SK-MEL-5 (cell line): ENCODE measurements at places on chromosomes 1 and 21.

- no peak for DNase-seq
Observed at GRCh38 chr1:67840449-67840848, 7.2 kb upstream of the GNG12 start.

GRCh38 chr1:42006836-42007235 lies 88.1 kb upstream of the HIVEP3 start:
- no peak for DNase-seq

DNA sequence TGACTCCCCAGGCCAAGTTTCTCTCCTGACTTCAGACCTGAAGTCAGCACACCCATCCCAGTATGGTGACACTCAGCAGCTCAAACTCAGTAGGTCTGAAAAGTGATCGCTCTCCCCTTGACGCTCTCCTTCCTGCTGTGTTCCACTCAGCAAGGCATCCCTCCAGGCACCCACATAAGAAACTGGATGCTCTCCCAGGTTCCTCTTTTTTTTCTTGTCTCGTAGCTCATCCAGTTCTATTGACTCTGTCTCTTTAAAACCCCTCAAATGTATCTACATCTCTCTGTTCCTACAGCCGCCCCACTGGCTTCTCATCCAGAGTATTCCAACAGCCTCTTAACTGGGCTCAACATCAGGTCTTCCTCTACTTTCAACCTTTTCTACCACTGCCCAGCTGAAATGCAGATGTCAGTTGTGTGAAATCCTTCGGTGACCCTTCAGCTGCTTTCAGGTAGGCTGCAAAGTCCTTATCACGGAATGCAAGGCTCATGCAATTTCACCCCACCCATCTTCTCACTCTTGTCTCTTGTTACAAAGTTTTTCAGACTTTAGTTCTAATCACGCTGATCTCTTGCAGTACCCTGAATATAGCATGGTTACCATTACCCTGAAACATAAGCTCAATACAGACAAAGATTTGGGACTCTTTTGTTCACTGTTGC lies 286.2 kb upstream of the POU3F1 start:
- DNase-seq = no peak

GRCh38 chr1:177476676-177477075 lies 305.9 kb downstream of the BRINP2 start:
- DNase-seq = no peak

GRCh38 chr1:172135076-172135672 lies 285.3 kb upstream of the C1orf105 start:
- DNase-seq = peak; percentile 31

- DNase-seq = no peak
Observed at GRCh38 chr1:95023399-95024043, 49.2 kb downstream of the ALG14 start.

GRCh38 chr1:225426395-225427234 lies 1.2 kb downstream of the LBR start:
- no peak for DNase-seq

GRCh38 chr1:117659550-117660270 lies 53.9 kb downstream of the TENT5C start:
- no peak for DNase-seq

DNA sequence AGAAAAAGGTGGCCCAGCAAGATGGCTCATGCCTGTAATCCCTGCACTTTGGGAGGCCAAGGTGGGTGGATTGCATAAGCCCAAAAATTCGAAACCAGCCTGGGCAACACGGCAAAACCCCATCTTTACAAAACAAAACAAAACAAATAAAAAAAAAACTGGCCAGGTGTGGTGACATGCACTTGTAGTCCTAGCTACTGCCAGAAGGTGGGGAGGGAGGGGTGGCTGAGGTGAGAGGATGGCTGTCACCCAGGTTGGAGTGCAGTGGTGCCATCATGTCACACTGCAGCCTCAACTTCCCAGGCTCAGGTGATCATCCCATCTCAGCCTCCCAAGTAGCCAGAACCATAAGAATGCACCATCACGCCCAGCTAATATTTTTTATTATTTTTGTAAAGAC lies 22.8 kb downstream of the RERE start:
- DNase-seq = no peak

- no peak for DNase-seq
Observed at GRCh38 chr1:183251101-183251958, 65.3 kb downstream of the LAMC2 start.

GRCh38 chr1:153968408-153968807 lies 706 bp downstream of the CREB3L4 start:
- no peak for DNase-seq

DNA sequence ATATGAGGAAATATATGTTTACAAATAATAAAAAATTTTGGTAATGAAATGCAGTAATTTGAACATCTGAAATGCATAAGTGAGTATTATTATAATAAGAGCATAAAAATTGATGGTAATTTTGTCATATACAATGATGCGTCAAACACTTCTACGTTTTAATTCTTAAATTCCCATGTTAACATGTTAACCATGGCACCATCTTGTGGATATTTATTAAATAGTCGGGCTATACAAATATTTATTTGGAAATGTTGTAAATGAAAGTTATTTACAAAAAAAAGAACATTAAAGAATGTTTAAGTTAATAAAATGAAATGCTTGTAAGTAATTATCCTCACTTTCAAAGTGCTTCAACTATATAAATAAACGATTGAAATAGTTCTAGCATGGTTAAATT lies 57.2 kb upstream of the C1orf185 start:
- peak; percentile 35 for DNase-seq

- no peak for DNase-seq
Observed at GRCh38 chr1:9907441-9907840, 2.6 kb downstream of the CTNNBIP1 start.

DNA sequence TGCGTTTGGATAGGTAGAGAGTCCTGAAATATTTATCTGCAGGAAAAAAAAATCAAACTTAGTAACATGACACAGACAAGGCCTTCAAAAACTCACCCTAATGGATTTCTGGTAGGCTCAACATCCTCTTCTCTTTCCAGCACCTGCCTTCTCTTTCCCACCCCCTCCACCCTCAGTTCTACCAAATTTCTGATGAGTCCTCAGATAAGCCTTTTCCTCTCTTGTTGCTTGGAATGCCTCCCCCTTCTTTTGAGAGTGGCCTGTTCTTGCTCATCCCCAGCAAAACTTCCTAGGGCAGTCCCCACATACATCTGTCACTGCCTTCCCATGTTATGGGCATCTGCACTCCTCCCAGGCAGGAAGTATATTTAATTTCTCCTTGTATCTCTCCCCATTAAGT lies 7.6 kb upstream of the LBR start:
- no peak for DNase-seq

- DNase-seq = no peak
Observed at GRCh38 chr21:39537571-39537970, 75.2 kb upstream of the B3GALT5 start.

- peak; percentile 49 for DNase-seq
Observed at GRCh38 chr1:154906621-154907081, 29.9 kb downstream of the PMVK start.

GRCh38 chr1:35191429-35192055 lies 1.4 kb downstream of the SFPQ start:
- DNase-seq = no peak

GRCh38 chr1:236861560-236862218 lies 66.6 kb downstream of the MTR start:
- no peak for DNase-seq

- no peak for DNase-seq
Observed at GRCh38 chr1:208737922-208738321, 493.7 kb upstream of the PLXNA2 start.

DNA sequence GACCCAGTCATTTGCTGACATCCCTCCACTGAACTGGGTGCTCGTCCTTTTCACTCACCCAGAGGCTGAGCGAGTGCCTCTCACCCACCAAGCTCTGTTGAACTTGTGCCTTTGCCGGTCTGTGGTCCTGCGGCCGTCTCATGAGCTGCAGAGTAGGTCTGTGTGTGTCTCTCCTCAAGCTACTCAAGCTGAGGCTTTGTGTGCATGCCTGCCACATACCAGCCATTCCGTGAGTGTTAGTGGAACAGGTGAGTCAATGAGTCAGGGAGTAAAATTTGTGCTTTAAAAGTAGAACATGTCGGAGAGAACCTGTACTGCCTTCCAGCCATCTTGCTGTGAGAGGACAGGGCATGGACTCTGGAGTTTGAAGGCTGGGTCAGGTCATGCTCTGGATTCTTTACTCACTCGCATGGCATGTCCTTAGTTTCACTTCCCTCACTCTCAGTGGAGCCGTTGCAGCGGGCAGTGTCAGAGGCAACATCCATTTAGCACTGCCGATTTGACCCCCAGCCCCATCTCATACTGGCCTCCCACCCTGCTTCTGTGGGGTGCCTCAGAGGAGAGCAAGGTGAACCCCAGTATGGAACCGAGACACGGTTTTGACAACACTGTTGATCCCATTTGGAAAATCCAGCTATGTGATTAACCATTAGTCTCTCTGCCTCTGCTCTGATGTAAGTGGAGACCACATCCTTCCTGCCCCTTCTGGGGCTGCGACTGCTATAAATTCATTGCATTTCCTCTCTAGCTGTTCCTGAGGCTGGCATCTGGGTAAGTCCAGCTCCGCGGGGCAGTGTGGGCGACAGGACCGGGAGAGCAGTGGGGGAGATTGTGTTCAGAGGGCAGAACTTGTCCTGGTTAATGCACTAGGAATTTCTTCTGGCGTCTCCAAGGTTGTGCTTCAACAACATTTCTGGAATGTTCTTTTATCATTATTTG lies at the start of gene NLRP3:
TSS of gene NLRP3 (plus strand) at position 751 of the 939 bp plus-strand sequence. CDS start 2,628 bp downstream, outside the sequence.
- DNase-seq = no peak

GRCh38 chr1:56409112-56409691 lies 170.2 kb downstream of the PLPP3 start:
- no peak for DNase-seq

DNA sequence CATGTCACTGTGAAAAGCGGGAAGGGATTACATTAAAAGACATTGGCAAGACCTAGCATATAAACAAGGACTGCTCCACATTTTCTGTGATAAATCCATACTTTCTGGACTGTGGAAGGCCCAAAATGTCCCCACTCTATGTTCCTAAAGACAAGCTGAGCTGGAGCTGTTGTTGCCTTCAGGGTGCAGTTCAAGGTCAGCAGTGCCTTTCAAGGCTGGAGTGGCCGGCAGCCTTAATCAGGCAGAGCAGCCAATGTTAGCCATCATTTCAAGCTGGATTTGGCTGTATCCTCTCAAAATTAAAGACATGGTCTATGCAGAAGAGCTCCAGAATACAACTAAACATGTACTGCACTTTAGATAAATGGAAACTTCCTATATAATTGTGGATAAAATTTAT lies 70.4 kb upstream of the ADAM30 start:
- DNase-seq = no peak

GRCh38 chr1:41455479-41456332 lies 28.8 kb downstream of the EDN2 start:
- DNase-seq = no peak

DNA sequence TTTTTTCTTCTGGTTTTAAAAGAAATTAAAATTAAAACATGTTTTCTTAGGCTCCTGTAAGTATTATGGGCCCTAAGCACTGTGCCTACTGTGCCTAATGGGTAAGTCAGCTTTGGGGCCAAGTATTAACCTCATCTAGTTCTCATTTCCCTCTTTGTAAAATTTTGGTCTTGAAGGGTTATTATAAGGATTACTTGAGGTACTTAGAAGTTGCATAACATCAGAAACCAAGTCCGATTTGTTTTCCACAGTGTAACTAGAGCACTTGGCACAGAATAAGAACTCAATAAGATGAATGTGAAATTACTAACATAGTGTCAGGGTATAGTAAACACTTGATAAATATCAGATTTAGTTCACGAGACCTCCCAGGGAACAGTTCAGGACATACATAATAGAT lies 16.4 kb upstream of the OSBPL9 start:
- DNase-seq = no peak

- no peak for DNase-seq
Observed at GRCh38 chr1:169860750-169861149, 32.9 kb downstream of the SCYL3 start.

- no peak for DNase-seq
Observed at GRCh38 chr1:112478314-112478713, 30.5 kb upstream of the WNT2B start.

GRCh38 chr1:2193514-2194281 lies 874 bp downstream of the FAAP20 start:
- DNase-seq = no peak

DNA sequence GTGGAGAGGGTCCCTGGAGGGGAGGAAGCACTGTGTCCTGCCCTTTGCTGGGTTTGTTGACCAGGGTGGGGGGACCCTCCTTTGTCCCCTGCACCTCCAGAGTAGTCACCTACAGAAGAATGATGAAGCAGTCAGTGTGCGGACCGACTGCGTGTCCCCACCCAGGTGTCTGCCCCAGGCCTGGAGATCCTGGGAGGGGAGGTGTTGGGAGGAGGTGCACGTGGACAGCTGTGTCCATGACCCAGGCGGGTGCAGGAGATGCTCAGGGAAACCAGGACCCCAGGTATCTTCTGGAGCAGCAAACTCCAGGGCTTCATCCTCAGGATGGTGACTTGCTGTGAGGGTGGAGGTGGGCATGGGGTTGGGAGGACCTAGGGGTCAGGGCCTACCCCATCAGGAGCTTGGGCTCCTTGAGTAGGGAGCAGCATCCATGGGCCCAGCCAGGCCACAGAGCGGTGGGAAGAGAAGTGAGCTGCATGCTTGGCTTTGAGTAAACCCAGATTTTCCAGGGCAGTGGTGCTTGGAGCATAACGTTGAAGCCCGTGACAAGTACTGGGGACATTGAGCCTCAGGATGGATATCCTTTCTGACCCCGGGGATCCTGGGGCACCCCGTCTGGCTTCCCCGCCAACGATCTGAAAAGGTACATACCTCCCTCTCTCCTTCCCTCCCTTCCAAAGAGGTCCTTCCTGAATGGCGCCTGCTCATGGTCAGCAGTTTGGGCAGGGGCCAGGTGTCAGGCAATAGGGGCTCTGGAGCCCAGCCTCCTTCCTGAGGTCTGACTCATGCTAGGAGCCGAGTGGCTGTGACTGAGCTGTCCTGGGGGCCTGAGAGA lies 13.7 kb downstream of the ACTRT2 start:
- no peak for DNase-seq

GRCh38 chr1:71350805-71351204 lies 270.0 kb upstream of the ZRANB2 start:
- DNase-seq = no peak

GRCh38 chr1:152141971-152142584 lies 16.9 kb downstream of the RPTN start:
- peak; percentile 87 for DNase-seq

DNA sequence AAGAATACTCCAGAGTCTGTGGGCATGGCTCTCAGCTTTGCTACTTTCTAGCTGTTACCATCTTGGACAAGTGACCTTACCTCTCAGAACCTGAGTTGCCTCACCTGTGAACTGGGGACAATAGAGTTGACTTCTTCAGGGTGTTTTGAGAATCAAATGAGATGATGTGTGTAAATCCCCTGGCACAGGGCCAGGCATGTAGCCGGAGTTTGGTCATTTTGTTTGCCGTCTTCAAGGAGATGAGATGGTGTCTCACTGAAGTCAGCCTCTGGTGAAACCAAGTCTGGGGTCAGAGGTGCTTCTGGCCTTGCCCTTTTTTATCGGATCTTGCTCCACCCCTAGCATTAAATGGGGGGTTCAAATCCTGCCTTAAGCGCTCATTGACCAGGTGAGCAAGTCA lies 149.2 kb upstream of the TMEM51 start:
- no peak for DNase-seq

- DNase-seq = no peak
Observed at GRCh38 chr21:31194510-31195293, 149.4 kb downstream of the TIAM1 start.

- peak; percentile 77 for DNase-seq
Observed at GRCh38 chr1:184028854-184029623, 8.5 kb downstream of the COLGALT2 start.

GRCh38 chr1:246587032-246587431 lies 20.8 kb downstream of the CNST start:
- peak; percentile 56 for DNase-seq
